Kidney glomerular epithelial cell (primary cell): ENCODE measurements at places on chromosomes 1 and 21.

- DNase-seq: no peak
These were observed 48.8 kb downstream of the NID1 start for GRCh38 chr1:236016083-236016482.

- DNase-seq: no peak
These were observed 660.1 kb upstream of the CAMK1G start for GRCh38 chr1:208923456-208923855.

- no peak for DNase-seq
These were observed 1128.1 kb downstream of the BRINP3 start for GRCh38 chr1:189349607-189350006.

- no peak for DNase-seq
These were observed 27.2 kb downstream of the SLC35A3 start for GRCh38 chr1:99996951-99997350.

GRCh38 chr1:3599286-3599811 lies 12.0 kb downstream of the MEGF6 start:
- no peak for DNase-seq

GRCh38 chr1:22437573-22437972 lies 14.1 kb upstream of the ZBTB40 start:
- no peak for DNase-seq

DNA sequence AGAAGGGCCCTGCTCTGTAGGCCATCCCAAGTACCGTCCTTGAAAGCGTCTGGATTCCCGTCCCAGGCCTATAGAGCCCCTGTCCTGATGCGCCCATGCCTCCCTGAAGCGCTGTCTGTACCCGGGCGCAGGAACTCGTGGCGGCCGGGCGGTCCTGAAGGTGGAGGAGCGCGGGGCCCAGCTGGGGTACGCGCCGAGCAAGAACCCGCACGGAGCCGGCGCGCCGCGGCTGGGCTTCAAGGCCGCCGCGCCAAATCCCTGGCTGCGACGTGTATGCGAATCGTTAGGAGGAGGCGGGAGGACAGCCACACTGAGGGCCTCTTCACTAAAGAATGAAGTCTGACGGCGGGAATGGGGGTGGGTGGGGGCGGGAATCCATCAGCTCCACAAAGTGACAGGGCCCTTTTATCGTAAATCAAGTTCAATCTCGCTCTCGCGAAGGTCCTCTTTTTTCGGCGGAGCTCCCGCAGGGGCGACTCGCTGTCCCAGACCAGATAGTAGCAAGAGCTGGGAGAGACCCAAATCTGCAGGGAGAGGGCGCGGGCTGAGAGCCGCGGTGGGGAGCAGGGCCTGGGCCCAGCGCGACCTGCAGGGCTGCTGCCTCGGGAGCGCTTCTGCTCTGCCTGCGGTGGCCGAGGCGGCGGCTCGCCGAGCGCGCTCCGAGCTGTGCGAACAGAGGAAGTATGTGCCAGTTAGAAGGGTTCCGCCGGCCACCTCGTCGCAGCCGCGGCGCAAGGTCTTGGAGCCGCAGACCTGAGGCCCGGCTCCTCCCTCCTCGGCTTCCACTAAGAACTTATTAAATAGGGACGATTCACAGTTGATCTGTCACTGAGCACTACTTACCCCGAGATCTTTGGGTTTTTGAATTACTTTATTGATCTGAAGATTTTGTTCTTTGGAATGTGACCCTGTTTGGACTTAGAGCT lies 10.4 kb downstream of the BARHL2 start:
- DNase-seq: no peak

GRCh38 chr1:212503714-212504113 lies 71.0 kb downstream of the NENF start:
- no peak for DNase-seq

- no peak for DNase-seq
These were observed 4.8 kb downstream of the FTCD start for GRCh38 chr21:46150491-46151121.
